HCEC 1CT (cell line): ENCODE measurements at places on chromosomes 7 and 10.
A peak's percentile ranks its signal among the peaks of the same experiment; 100 is the strongest.

DNA sequence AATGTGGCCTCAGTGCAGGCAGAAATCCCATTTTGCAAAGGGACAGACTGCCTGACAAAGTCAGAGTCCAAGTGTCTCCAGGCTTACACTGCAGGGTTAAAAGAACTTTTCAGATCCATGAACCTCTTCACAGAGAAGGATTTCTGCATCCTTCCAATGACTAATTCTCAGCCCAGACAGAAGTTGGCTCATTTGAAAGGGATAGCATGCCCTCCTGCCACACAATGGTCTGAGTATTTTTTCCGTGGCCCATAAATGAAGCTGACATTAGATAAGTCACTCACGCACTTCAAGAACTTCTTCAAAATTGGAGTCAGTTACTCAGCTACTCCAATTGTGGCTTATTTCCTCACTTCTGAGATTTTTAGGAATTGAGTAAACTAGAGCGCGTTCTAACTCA lies 170.2 kb downstream of the PLXNA4 start:
- DNase-seq: no peak

GRCh38 chr10:119378737-119379067 lies 163.8 kb downstream of the RGS10 start:
- no peak for DNase-seq

DNA sequence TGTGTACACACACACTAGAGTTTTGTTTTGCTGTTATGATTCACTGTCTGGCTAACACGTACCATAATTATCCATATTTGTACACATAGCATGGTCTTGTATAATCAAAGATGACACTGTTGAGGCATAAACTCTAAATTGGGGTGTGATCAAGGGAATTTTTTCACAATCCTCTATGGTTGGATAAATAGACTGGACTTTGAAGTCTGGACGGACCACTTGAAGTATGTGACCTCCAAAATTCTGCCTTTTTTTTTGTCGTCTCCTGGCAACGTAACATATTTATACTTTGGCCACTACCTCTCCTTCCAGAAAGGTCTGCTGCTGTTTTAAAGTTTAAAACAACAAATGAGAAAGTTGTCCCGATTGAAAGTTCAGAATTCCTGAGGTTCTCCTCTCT lies 193.4 kb downstream of the CACNB2 start:
- DNase-seq: peak; percentile 25

DNA sequence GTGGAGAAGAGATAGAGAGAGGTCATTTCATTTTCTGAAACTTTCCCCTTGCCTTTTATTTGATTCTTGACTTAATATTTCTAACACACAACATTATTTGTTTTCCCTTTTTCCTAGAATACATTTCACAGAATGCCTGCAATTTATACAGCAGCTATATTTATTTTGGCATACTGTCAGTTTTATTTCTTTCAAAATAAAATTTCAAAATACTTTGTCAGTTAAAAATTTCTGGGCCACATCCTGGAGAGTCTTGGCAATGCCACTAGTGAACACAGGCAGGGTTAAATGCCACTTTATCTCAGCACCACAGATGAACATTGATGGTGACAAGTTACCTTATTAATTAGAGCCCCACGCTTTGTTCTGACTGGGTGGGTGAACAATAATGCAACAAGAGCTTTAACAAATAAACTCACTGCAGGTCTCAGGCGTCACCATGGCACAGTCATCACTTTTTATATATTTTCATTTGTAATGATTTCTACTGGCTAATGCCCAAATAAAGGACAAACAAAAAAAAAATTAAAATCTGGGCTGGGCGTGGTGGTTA lies 494.0 kb downstream of the KIF20B start:
- no peak for DNase-seq
